ENCODE measurements at places on chromosomes 4 and X.

- no peak for DNase-seq
Observed at GRCh38 chr4:102815981-102816380, 11.4 kb downstream of the UBE2D3 start.

GRCh38 chr4:83382850-83383249, 48.2 kb upstream of the HPSE start:
- DNase-seq: no peak

DNA sequence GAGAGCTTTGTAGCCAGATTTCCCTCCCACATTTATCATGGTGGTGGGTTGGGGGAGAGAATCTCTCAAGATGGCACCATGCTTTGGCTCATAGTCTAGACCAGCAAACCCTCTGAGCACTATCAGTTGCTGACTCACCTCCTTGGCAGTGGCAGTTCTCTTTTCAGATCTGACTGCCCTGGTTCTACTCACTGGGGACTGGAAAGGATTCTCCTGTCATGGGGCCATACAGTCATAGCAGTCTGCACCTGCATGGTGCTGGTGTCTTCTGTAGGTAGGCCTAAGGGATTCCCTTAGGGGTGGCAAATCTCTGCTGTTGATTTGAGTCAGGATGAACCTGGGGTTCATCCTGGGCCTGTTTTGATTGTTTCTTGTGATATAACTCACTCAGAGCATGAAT, 2.6 kb downstream of the TEX13B start:
- DNase-seq: no peak

DNA sequence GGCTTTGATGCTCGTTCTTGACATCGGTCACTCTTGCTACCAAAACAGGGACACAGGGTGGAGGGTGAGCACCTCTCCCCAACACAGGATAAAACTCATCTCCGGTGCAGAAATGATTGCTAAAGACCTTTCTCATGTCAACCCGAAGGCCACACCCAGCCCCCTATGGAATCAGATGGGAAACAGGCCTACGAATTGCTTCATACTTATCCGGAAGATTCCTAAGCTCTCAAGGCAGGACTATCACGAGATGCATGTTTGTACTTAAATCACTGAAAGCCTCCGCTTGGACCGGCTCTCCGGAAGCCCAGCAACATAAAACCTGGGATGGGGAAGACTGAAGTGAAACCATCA, 74.9 kb downstream of the MTMR1 start:
- no peak for DNase-seq

GRCh38 chr4:6262176-6262575, 7.5 kb upstream of the WFS1 start:
- DNase-seq: no peak
